Hepatocyte (in vitro differentiated cells): ENCODE measurements at places on chromosomes 7 and 10. TPM values are rescaled to one million over a fixed set of nuclear protein-coding genes. Genes with fewer than 3 reads are reported as not detected.

DNA sequence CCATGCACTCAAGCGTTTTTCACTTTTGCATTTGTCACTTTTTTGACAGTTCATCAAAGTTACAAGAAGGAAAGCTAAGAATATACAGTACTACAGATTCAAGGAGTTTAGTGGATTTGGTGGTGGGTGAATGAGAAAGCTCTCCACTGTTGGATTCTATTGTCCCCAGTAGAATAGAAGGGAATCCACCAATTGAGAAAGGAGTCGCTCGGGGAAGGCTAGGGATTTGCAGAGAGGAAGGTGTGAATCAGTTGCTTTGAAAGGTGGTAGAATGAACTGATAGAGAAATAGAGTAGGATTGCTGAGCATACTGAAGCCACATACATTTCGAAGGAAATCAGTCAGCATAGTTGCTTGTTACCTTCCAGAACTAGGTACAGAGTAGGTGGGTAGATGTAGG, 33.7 kb upstream of the GLCCI1 start:
- H3K27me3 ChIP-seq: no peaks in the 10 kb centered on the region
- no peaks in the 10 kb centered on the region for H3K4me1 ChIP-seq
- no peaks in the 10 kb centered on the region for H3K36me3 ChIP-seq
- no peak for DNase-seq
- no peak overlapping the region for H3K27ac ChIP-seq

Gene MUC12
- total RNA-seq: 4.0 and 8.5 TPM in 2 replicates

GRCh38 chr7:116404389-116404788, 95.1 kb upstream of the CAV2 start:
- no peak overlapping the region for H3K4me3 ChIP-seq
- no peaks in the 10 kb centered on the region for H3K27me3 ChIP-seq
- no peaks in the 10 kb centered on the region for H3K4me1 ChIP-seq
- no peaks in the 10 kb centered on the region for H3K36me3 ChIP-seq
- H3K27ac ChIP-seq: no peak overlapping the region
- no peak for DNase-seq

Gene FOXI2
- total RNA-seq: not detected in 2 replicates

GRCh38 chr10:70673043-70673928, 980 bp downstream of the ADAMTS14 start:
- H3K27me3 ChIP-seq: peaks cover 35% of the 10 kb centered on the region
- no peaks in the 10 kb centered on the region for H3K4me1 ChIP-seq
- no peak overlapping the region for H3K4me3 ChIP-seq
- no peak overlapping the region for H3K27ac ChIP-seq
- peak; percentile 26 for DNase-seq

DNA sequence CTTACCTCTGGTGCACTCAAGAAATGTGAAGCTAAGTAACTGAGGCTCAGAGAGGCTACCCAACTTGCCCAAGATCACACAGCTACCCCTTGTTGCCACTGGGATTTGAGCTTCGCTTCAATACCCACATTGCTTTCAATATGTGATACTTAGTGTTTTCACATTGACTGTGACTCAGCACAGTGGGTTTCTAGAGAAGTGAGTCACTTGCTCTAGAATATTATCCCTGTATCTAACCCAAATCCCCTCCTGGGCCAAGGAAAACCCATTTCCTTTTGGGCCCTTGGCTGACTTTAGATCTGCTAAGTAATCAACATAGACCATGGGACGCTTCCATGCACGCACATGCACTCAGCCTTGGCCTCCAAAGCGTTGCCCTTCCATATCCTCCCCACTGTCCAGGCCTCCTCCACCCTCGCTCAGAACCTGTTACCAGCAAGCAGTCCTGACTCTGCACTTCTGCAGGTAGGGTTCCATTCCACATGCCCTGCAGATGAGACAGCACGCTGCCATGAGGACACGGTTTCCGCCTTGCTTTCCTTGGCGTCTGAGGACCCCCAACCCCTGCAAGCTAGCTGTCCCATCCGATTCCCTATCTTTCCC, 87.7 kb upstream of the CHST15 start:
- H3K27ac ChIP-seq: no peak overlapping the region
- H3K27me3 ChIP-seq: no peaks in the 10 kb centered on the region
- H3K36me3 ChIP-seq: no peaks in the 10 kb centered on the region
- no peak for DNase-seq
- no peak overlapping the region for H3K4me3 ChIP-seq

DNA sequence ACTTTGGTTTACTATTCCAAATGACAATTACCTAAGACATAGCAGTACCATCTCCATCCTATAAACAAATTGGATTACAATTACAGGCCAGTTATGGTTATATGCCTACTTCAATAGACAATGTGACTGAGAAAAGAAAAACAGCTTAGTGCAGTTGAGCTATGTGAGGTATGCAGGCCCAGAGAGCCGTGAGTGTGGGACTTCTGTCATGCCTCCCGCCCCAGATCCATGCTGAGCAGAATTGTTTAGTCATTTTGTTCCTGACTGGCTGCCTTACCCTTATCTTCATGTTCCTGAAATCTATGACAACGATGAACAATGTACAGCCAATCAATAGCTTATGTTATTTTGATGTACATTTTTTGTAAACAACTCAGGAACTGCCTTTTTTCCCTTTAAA, 21.7 kb downstream of the LARP4B start:
- H3K4me3 ChIP-seq: no peak overlapping the region
- H3K4me1 ChIP-seq: peaks cover 7% of the 10 kb centered on the region
- no peaks in the 10 kb centered on the region for H3K36me3 ChIP-seq

GRCh38 chr10:28906934-28907333, 229.6 kb downstream of the BAMBI start:
- H3K4me3 ChIP-seq: no peak overlapping the region
- DNase-seq: no peak
- no peaks in the 10 kb centered on the region for H3K27me3 ChIP-seq
- H3K36me3 ChIP-seq: no peaks in the 10 kb centered on the region
- H3K4me1 ChIP-seq: peaks cover 7% of the 10 kb centered on the region
- H3K27ac ChIP-seq: peak overlapping the region; percentile 4

GRCh38 chr10:113339121-113339520, 213.7 kb upstream of the HABP2 start:
- H3K4me3 ChIP-seq: no peak overlapping the region
- H3K36me3 ChIP-seq: no peaks in the 10 kb centered on the region
- peaks cover 5% of the 10 kb centered on the region for H3K4me1 ChIP-seq
- no peak overlapping the region for H3K27ac ChIP-seq
- H3K27me3 ChIP-seq: no peaks in the 10 kb centered on the region

Gene NPTX2
- 3.0 TPM in 2 replicates for total RNA-seq

DNA sequence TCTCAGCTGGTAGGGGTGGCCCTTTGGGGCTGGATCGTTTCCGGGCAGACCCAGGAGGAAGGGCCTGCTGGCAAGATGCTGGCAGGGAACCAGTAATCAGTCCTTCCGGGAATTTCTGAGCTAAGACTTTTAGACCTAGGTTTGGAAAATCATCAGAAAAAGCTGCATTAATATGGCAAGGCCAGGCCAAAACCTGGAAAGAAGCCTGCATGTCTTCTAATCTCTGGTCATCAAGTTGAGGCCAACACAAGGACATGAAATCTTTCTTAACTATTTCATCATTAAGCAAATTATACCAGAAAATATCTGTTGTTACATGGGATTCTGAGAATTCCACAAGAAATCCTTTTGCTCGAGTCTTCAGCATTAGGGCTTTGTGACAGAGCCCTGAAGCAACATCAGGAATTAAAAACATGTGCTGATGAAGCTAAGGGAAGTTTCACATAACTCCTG, 19.9 kb downstream of the CPA1 start:
- no peaks in the 10 kb centered on the region for H3K36me3 ChIP-seq
- no peaks in the 10 kb centered on the region for H3K27me3 ChIP-seq
- H3K4me1 ChIP-seq: peaks cover 26% of the 10 kb centered on the region
- DNase-seq: peak; percentile 30

- H3K36me3 ChIP-seq: no peaks in the 10 kb centered on the region
- no peaks in the 10 kb centered on the region for H3K27me3 ChIP-seq
- DNase-seq: no peak
- no peak overlapping the region for H3K4me3 ChIP-seq
- H3K4me1 ChIP-seq: no peaks in the 10 kb centered on the region
These were observed 35.5 kb downstream of the IKZF1 start for GRCh38 chr7:50339990-50340500.

Gene PKD2L1
- total RNA-seq: 0.10 TPM in 1 of 2 replicates, not detected in the other

Gene RAB19
- 2.6 and 4.2 TPM in 2 replicates for total RNA-seq

GRCh38 chr7:134513169-134513752, 14.1 kb upstream of the AKR1B10 start:
- H3K4me1 ChIP-seq: no peaks in the 10 kb centered on the region
- H3K27me3 ChIP-seq: no peaks in the 10 kb centered on the region
- DNase-seq: peak; percentile 74
- no peak overlapping the region for H3K4me3 ChIP-seq
- H3K36me3 ChIP-seq: no peaks in the 10 kb centered on the region
- H3K27ac ChIP-seq: no peak overlapping the region

GRCh38 chr7:131424219-131424822, 96.6 kb downstream of the MKLN1 start:
- H3K4me3 ChIP-seq: no peak overlapping the region
- no peak overlapping the region for H3K27ac ChIP-seq
- DNase-seq: peak; percentile 32
- no peaks in the 10 kb centered on the region for H3K27me3 ChIP-seq

Gene NRAP
- not detected in 2 replicates for total RNA-seq

GRCh38 chr7:2698581-2699288, 10.7 kb downstream of the AMZ1 start:
- no peak for DNase-seq
- no peaks in the 10 kb centered on the region for H3K36me3 ChIP-seq
- no peaks in the 10 kb centered on the region for H3K4me1 ChIP-seq
- no peak overlapping the region for H3K4me3 ChIP-seq

Gene EIF5AL1
- 0.27 and 0.44 TPM in 2 replicates for total RNA-seq

DNA sequence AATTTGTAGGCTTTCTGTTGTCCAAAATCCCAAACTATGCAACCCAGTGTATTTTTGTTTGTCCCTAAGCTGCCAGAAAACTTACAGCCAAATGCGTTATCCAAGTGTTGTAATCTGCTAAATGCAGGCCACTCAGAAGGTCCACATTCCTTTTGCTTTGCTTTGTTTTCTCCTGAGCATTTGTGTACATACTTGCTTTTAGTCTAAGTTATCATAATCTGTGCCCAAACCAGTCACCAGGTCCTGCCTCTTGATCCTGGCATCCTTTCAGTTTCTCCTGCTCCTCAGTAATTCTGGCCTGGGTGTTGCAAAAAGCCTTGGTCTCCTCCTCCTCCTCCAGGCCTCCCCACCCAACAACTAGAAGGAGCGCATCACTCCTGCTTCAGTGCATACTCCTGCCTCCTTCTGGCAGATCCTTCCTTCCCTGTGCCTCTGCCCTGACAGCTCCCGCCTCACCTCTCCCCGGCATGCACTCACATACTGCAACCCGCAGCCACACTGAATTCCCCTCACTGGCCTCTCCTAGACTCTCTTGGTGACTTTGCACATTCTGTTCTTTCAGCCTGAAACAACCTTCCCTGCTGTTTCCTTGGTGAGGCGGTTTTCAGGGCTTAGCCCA, 2.3 kb downstream of the DENND2A start:
- H3K4me1 ChIP-seq: peaks cover 31% of the 10 kb centered on the region
- H3K4me3 ChIP-seq: no peak overlapping the region
- no peaks in the 10 kb centered on the region for H3K36me3 ChIP-seq

Gene SOSTDC1
- 65.8 and 71.5 TPM in 2 replicates for total RNA-seq

- no peaks in the 10 kb centered on the region for H3K27me3 ChIP-seq
- peaks cover 6% of the 10 kb centered on the region for H3K4me1 ChIP-seq
- H3K36me3 ChIP-seq: no peaks in the 10 kb centered on the region
- H3K27ac ChIP-seq: no peak overlapping the region
These were observed 41.3 kb downstream of the WNT2 start for GRCh38 chr7:117281562-117281961.

Gene CYP17A1
- not detected in 2 replicates for total RNA-seq

Gene STEAP2
- 8.3 and 9.3 TPM in 2 replicates for total RNA-seq

DNA sequence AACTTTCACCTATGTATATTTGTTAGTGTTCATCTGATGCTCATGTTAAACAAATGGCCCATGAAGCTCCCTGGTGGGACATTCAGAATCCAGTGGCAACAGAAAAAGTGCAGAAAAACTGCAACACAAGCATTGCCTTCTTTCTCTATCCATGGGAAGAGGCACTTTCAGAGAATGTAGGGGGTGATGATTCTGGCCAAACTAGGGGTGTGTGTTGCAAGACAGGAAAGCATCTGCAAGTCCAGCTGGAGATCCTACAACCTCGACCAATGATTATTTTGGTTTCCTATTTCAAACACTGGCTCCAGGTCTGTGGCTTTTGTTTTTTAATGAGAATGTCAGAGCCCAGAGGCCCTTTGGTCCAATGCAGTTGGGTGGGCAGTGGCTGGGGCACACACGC, 198.7 kb downstream of the CXCL12 start:
- no peak overlapping the region for H3K4me3 ChIP-seq
- H3K36me3 ChIP-seq: no peaks in the 10 kb centered on the region
- no peak overlapping the region for H3K27ac ChIP-seq
- H3K4me1 ChIP-seq: no peaks in the 10 kb centered on the region
- H3K27me3 ChIP-seq: no peaks in the 10 kb centered on the region

DNA sequence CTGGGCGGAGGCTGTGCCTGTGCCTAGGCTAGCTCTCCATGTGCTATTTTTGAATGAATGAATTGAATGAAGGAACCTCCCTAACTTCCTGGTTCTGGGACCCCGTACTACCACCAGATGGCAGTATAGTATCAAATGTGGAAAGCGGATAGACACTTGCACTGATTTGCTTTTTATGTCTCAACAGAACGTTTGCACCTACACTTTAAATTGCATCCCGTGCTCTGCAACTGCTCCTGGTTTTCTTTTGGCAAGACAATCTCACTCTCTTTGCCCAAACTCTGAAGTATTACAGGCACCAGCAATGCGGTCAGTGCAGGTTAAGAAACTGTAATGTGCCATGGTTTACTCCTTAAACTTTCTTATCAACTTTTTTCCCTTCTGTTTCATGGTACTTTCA, 6.5 kb downstream of the FZD8 start:
- no peak overlapping the region for H3K27ac ChIP-seq
- H3K36me3 ChIP-seq: no peaks in the 10 kb centered on the region
- H3K27me3 ChIP-seq: peaks cover 22% of the 10 kb centered on the region
- H3K4me1 ChIP-seq: peaks cover 19% of the 10 kb centered on the region

DNA sequence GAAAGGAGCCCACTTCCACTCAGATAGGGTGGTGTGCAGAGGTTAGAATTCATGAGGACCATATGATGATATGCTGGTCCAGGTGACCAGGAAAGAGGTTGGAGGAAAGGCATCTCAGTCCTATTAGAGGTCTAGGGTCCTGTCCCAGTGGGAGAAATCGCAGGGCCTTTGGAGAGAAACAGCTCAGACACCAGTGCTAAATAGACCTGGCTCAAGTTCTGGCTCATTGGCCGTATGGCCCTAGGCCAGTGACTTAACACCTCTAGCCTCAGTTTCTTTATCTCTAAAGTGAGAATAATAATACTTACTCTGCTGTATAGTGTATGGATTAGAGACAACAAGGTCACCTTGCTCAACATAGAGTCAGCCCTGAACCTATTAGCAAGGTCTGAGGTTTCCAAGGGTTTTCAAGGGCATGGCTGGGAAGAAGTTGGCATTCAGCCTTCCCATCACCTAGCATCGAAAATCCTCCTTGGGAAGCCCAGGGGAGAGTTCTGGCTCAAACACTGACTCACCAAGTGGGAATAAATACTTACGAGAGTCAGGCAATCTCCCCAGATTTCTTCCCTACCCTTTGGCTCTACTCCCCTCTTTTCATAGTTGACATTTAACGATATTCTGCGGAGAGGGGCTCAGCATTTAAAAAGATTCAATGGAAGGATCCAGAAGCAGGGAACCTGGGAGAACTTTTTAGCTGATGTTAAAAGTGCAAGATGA, 473.1 kb upstream of the PODXL start:
- no peak for DNase-seq
- peaks cover 15% of the 10 kb centered on the region for H3K4me1 ChIP-seq
- H3K27me3 ChIP-seq: no peaks in the 10 kb centered on the region
